ENCODE measurements at places on chromosomes 7 and 10. TPM values are rescaled to one million over a fixed set of nuclear protein-coding genes. Genes with fewer than 3 reads are reported as not detected.

The SFTPA1 gene
- not detected for total RNA-seq

The HHEX gene
- 6.1 TPM for total RNA-seq

The TAS2R38 gene
- not detected for total RNA-seq

The MYO3A gene
- not detected for total RNA-seq

The ZNF503 gene
- 20.3 TPM for total RNA-seq

The PTPN20 gene
- 3.0 TPM for total RNA-seq
